ENCODE measurements at places on chromosomes 2 and 18.

- DNase-seq, result no peak
These were observed 30.3 kb upstream of the ARHGEF4 start for GRCh38 chr2:130806370-130806769.

DNA sequence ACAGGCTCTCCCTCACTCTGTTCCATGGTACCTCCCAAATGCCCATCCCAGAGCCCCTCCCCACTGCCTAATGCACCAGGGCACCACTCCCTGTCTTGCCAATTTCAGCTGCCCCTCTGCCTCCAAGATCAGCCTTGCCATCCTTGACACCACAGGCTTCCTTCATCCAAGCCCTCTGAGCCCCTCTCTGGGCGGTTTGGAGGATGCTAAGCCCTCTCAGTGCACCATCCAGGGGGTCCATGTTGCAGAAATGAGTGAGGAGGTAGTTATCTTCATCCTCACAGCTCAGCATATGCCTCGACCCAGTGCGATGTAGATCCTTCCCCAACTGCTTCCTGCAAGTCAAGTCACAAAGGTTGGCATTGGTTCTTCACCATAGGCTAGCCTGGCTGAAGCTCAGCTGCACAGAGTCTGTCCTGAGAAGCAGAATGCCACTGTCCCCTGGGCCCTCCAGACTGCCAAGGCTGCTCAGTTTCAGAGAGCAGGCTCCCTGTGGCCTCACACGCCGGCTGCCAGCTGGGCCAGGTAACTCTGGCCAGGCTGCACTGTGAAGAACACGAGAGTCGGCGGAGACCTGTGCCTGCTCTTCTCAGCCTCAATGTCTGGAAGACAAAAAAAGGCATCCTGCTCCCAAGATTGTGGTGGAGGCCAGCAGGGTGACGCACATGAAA is 9.9 kb upstream of the MAP3K2 start:
- no peak for DNase-seq

GRCh38 chr2:39128919-39129391 is 8.1 kb upstream of the SOS1 start:
- no peak for DNase-seq

DNA sequence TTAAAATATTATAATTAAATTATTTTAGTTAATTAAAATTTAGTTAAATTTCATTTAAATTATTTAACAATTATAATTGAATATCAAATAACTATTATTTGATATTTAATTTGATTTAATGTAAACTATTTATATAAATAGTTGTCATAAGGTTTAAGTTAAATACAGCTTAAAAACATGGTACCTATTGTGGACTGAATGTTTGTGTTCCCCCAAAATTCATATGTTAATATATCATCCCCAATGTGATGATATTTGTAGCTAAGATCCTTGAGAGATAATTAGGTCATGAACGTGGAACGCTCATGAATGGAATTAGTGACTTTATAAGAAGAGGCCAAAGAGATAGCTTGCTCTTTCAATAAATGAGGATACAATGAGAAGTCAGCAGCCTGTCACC is 505.7 kb upstream of the LRATD1 start:
- DNase-seq, result no peak

DNA sequence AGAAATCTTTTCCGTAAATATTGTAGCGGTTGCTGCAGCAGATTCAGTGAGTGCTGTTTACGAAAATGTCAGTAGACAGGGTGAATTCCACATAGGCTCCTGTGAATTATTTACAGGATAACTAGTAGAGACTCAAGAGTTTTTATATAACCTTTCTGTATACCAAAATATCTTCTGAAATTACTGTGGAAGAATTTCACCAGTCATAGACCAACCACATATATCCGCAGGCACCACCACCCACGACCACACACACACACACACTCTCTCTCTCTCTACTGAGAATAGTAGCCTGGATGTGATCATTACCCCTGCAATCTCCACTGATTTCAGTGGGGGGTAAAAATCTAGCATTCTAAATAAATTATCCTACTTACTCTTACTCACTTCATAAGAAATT is 341.8 kb downstream of the RBM43 start:
- no peak for DNase-seq

DNA sequence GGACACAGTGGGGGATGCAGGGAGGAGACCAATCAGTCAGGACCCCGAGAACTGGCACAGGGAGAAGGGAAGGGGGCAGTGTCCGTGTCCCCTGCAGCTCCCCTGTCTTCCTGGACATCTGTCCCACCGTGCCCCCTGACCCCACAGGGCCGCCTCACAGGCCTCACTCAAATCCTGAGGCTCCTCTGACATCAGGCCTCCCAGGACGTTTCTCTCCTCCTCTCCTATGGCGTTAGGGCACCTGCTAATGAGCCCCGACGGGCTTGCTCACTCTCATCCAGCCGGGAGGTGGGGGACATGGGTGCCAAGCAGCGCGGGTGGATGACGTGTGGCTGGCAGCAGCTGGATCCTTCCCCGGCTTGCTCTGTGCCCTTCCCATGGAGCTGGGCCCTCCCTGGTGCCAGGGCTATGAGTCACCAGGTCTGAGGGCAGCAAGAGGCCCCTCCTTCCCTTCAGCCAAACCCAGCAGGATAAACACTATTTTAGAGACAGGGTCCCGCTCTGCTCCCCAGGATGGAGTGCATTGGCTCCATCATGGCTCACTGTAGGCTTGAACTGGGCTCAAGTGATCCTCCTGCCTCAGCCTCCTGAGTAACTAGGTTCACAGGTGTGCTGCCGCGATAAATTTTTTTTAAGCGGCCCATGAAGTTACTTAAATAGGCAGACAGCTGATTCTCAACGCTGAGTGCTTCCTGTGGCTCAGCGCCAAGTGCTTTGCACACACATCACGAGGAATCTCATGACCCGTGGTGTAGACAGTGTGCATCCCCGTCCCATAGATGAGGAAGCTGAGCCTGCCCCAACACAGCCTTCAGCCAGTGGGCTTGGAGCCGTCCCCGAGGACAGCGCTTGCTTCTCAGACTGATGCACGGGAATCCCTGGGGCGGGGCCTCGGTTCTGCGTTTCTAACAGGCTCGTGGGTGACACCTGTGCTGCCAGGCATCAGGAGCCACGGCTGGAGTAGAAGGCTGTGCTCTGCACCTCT is 64.5 kb upstream of the HDAC4 start:
- DNase-seq, result peak; percentile 8

GRCh38 chr2:84918430-84918829 is 13.0 kb downstream of the TMSB10 start:
- no peak for DNase-seq

GRCh38 chr2:74414881-74415761 is 6.3 kb downstream of the C2orf81 start:
- DNase-seq, result no peak

DNA sequence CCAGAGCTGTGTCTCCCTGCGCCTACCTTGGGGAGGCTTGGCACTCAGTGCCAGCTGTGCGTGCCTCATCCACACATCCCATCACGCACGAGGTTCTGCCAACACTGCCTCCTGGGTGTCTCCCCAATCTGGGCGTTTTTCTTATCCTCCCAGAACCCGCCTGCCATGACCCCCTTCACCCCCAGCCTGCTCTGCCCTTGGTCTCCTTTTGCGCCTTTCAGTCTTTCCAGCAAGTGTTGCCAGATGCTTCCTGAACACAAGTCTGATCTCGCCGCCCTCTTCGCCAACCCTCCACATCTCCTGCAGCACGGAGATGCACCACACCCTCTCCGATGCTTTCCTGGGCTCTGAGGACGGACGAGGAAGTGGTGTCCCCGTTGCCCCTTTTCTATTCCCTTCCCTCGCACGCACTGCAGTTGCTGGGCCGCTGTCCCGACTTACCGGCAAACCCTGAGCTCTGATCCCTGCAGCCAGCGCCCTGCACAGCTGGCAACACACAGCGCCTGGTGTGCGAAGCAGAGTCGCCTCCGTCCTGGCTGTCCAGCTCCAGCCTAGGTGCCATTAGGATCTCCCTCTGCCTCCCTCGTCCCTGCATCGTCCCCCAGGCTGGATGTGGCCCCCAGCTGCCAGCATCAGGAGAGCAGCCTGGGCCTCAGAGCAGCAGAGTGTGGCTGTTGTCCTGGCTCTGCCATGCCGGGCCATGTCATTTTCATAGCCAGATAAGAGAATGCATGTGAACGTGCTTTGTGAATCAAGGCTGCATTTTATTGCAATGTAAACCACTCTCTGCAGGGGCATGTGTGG is 22.6 kb upstream of the ALLC start:
- DNase-seq, result no peak

DNA sequence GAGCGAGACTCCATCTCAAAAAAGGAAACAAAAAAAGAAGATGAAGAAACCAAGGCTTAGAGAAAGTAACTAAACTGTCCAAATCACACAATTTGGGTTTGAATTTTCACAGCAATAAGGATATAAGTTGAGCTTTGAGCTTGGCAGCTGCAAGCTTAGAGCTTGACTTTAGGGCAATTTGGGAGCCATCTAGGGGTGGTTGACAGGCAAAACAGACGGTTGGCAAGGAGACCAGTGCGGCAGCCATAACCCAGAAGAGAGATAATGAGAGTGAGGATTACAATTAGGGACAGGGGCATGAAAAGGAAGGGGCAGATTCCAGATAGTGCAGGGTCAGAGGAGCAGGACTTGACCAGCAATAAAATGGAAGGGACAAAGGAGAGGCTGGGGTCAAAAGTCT is 382.2 kb upstream of the HNRNPA3 start:
- DNase-seq, result no peak

GRCh38 chr2:218155953-218156479 is 10.7 kb downstream of the CXCR1 start:
- no peak for DNase-seq

GRCh38 chr2:98514879-98515249 is 70.2 kb downstream of the INPP4A start:
- DNase-seq, result no peak

GRCh38 chr2:85215448-85216401 is 82.5 kb downstream of the TCF7L1 start:
- DNase-seq, result no peak

GRCh38 chr2:191023235-191023679 is 9.3 kb upstream of the STAT1 start:
- DNase-seq, result no peak

GRCh38 chr2:241068136-241068941 is 33.7 kb downstream of the MTERF4 start:
- DNase-seq, result no peak

DNA sequence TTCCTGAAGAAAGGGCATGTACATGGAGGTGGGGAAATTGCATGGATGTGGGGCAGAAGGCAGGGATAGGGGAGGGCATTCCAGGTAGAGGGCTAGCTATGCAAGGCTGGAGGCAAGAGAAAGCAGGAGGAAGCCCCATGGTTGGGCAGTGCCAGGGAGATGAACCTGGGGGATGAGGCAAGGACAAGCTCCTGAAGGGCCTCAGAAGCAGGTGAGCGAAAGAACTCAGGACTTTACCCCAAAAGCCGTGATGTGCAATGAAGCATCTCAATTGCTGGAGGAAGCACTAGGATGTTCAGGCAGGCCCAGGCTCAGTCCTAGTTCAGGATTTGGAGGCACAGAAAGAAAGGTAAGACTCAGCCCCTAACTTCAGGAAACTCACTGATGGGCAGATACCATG is 117.0 kb upstream of the EPAS1 start:
- DNase-seq, result no peak

DNA sequence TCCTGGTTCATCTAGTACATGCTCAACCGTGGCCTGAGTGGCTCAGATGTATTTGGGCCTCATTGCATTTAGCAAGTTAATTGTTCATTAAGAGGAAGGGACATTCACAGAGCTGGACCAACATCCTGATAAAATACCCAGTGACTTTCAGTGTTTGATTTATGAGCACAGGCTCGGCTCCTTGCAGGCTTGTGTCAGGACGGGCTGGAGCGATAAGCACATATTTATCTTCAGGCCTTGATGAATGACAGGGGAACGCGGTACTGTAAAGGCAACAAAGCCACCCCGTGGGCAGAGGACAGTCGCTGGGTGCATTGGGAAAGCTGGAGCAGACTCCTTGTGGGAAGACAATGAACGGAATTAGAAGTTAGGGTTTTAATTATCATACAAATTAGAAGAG is 548.6 kb upstream of the HS6ST1 start:
- no peak for DNase-seq
